ENCODE measurements at places on chromosomes 5 and 9.
A peak's percentile ranks its signal among the peaks of the same experiment; 100 is the strongest.

- DNase-seq, result no peak
Measured at GRCh38 chr9:26891726-26892125, 876 bp downstream of the CAAP1 start.

- peak; percentile 15 for DNase-seq
Measured at GRCh38 chr5:137296213-137296781, 202.8 kb downstream of the SPOCK1 start.

- DNase-seq, result no peak
Measured at GRCh38 chr5:83204651-83205050, 127.3 kb downstream of the XRCC4 start.

DNA sequence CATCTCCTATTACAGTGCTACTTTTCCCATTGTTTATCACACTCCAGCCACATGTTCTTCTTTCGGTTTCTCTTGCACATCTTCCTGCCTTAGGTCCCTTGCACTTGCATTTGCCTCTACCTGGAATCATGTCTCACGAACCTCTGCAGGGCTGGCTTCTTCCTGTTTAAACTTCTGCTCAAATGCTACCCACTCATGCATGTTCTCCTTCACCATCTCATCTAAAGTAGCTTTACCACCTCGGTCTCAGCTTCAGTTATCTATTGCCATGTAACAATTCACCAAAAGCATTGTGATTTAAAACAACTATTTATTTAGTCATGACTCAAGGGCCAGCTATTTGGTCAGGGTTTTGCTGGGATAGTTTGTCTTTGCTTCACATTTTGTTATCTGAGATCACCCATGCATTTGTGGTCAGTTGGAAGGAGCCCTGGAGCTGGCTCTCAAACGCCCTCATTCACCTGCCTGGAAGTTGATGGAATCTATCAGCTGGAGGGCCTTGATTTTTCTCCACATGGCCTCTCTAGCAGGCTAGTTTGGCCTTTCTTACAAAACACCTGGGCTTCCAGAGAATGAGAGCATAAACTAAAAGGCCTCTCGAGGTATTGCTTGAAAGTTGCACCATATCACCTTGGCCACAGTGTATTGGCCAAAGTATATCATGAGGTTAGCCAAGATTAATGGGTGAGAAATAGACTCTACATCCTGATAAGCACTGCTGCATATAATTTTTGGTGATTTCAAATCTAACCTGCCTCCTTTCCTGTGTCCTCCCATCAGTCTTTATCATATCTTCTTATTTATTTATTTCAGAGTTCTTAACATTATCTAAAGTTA is 21.4 kb downstream of the SPINK1 start:
- no peak for DNase-seq

DNA sequence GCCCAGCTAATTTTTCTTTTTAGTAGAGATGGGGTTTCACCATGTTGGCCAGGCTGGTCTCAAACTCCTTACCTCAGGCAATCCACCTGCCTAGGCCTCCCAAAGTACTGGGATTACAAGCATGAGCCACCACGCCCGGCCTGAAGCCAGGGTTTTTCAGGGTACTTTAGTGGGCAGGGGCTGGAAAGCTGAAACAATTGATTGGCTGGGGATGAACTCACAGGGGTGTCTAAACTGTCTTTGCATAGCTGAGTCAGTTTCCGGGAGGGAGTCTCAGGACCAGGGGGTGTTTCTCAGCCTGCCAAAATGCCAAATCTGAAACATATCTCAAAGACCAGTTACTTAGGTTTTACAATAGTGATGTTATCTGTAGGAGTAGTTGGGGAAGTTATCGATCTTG is 46.1 kb downstream of the PRUNE2 start:
- DNase-seq, result no peak

GRCh38 chr9:70156729-70157128 is 102.0 kb upstream of the SMC5 start:
- peak; percentile 28 for DNase-seq

GRCh38 chr5:180316586-180316985 is 24.7 kb upstream of the MAPK9 start:
- no peak for DNase-seq

GRCh38 chr5:91182763-91183162 is 200.4 kb downstream of the ARRDC3 start:
- no peak for DNase-seq
